ENCODE measurements at places on chromosomes 11 and 22.
A peak's percentile ranks its signal among the peaks of the same experiment; 100 is the strongest.

- DNase-seq, result no peak
Observed at GRCh38 chr22:21766691-21767462, 31.3 kb upstream of the YPEL1 start.

- DNase-seq, result peak; percentile 67
Observed at GRCh38 chr11:22192642-22193347, at the start of gene ANO5. ANO5 (plus strand) TSS chr11:22193085; CDS start chr11:22193493, 408 bp downstream.

- no peak for DNase-seq
Observed at GRCh38 chr22:31098632-31099110, 8.7 kb downstream of the SELENOM start.

DNA sequence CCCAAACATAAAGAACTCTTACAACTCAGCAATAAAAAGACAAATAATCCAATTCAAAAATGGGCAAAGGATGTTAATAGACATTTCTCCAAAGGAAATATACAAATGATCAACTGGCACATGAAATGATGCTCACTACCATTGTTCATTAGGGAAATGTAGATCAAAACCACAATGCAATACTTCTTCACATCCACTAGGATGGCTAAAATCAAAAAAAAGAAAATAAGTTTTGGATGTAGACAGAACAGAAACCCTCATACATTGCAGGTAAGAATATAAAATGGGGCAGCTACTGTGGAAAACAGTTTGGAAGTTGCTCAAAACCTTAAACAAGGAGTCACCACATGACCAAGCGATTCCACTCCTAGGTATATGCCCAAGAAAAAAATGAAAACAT lies 16.3 kb downstream of the SIK3 start:
- DNase-seq, result peak; percentile 41

DNA sequence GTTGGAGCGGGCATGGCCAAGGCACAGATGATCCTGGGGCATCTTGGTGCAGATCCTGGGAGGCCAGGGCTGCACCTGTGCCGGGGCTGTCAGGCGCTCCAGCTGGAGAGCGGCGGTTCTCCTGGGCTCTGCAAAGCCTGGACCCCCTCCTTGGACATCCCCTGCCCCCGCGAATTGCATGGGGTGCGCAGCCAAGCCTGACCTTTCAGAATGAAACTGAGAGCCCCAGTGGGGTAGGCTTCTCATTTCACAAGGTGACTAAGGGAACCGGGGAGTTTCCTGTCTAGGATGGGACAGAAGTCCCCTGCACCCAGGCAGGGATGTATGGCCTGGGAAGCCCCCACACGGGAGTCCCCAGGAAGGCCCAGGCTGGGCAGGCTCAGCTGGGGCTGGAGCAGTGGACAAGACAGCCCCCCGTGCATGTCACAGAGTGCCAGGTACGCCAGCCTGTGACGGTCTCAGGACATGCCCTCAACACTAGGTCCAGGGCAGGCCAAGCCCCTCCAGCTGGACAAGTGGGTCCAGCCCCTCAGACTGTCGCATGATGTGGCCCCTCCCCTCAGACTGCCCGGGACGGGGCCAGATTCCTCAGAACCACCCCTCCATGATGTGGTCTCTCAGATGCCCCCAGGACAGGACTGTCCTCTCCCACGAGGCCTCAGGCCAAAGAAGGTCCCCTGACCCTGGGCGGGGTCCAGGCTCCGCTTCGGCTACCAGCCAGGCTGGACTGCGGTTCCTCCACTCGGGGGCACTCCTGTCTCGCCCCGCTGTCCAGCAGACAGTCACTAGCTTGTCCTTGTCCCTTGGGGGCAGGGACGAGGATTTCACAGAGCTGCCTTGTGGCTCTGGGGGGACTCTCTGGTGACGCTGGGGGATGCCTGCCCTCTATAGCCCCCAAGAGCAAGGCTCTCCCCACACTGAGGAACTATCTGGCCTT lies 2.3 kb downstream of the LSP1 start:
- DNase-seq, result no peak

DNA sequence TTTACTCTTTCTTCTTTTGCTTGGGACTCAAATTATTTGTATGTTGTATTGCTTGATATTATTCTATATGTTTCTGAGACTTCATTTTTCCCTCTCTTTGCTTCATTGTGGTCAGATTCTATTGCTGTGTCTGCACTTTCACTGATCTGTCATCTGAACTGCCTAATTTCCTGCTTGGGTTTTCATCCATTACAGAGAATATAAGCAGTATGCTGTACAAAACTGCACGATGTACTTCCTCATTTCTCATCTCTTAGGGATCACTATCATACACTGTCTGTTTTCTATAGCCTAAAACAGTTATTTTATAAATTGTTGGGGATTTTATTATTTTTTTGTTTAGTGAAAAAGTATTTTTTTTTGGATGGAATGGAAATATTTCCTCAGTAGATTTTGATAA lies 736.7 kb upstream of the ANO5 start:
- DNase-seq, result no peak

DNA sequence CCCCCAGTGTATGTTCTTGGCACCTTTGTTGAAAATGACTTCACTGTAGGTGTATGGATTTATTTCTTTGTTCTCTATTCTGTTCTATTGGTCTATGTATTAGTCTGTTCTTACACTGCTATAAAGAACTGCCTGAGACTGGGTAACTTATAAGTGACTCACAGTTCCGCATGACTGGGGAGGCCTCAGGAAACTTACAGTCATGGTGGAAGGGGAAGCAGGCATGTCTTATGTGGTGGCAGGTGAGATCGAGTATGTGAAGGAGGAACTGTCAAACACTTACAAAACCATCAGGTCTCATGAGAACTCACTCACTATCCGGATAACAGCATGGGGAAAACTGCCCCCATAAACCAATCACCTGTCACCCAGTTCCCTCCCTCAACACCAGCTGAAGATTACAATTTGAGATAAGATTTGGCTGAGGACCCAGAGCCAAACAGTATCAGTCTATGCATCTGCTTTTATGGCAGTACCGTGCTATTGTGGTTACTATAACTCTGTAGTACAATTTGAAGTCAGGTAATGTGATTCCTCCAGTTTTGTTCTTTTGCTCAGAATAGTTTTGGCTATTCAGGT lies 836.2 kb downstream of the DLG2 start:
- no peak for DNase-seq

GRCh38 chr11:8829556-8829955 lies 81.4 kb upstream of the AKIP1 start:
- DNase-seq, result no peak

DNA sequence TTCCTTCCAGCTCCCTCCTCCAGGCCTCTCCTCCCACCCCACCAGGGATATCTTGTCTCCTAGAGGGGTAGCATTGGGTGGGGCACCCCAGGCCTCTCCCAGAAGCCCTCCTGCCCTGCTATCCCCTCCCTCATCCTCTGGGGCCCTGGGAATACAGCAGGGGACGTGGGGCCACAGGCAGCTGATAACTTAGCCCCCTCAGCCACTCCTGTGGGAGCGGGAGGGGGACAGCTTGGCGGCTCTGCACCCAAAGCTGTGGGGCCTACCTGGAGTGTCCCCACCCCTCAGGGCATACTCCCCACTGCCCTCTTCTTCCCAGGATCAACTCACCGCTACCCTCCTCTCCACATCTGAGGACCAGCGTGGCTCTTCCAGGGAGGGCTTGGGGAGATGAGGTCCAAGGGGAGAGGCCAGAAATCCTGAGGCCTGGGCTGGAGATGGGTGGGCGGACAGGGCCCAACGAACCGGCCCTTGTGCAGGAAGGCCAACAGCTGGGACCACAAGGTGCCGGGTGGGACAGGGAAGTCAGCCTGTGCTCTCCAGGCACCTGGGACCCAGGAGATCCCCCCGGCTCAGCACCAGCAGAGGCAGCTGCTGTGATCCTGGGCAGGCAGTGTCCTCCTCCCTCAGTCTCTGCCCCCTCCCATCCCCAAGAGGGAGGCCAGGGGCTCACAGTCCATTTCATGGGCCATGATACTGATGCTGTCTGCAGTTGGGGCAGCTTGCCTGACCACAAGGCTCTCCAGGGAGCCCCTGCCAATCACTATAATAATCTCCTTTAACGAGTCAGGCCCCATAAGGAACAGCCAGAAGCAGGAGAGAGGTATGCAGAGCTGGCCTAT lies 23.2 kb downstream of the NEAT1 start:
- no peak for DNase-seq

- no peak for DNase-seq
Observed at GRCh38 chr11:125772834-125773505, 5.7 kb downstream of the PATE2 start.

DNA sequence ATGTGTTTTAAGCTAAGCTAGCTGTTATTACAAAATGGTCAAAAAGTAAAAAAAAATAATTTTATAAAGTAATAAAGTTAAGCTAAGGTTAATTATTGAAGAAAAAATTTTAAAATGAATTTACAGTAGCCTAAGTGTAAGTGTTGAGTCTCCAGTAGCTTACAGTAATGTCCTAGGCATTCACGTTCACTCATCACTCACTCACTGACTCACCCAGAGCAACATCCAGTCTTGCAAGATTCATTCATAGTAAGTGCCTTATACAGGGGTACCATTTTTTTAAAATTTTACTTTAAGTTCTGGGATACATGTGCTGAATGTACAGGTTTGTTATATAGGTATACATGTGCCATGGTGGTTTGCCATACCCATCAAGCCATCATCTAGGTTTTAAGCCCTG lies 11.6 kb upstream of the OOSP4B start:
- DNase-seq, result no peak

DNA sequence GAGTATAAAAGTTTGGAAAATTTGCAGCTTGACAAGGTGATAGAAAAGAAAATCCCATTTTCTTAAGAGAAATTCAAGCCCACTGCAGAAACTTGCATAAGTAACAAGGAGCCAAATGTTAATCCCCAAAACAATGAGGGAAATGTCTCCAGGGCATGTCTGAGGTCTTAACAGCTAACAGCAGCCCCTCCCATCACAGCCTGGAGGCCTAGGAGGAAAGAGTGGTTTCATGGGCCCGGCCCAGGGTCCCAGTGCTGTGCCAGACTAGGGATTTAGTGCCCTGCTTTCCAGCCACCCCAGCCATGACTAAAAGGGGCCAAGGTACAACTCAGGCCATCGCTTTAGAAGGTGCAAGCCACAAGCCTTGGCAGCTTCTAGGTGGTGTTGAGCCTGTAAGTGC lies 123.7 kb upstream of the TRPC6 start:
- no peak for DNase-seq

GRCh38 chr22:37604875-37605274 lies 3.8 kb upstream of the GGA1 start:
- DNase-seq, result no peak

- no peak for DNase-seq
Observed at GRCh38 chr11:73314117-73314961, 6.3 kb downstream of the ARHGEF17 start.

DNA sequence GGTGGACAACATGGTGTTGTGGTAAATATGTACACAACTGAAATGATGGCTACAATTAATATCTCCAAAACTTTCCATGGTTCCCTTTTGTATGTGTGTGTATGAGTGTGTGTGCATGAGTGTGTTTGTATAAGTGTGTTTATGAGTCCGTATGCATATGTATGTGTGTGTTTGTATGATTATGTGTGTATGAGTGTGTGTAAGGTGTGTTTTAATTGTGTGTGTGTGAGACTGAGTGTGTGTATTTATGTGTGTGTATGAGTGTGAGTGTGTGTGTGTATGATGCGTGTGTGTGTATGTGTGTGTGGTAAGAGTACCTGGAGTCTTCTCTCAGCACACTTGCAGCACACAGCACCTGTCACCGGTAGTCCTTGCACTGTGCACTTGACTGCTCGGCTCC lies 7.8 kb downstream of the KRTAP5-9 start:
- DNase-seq, result no peak

GRCh38 chr22:27534720-27535125 lies 266.8 kb downstream of the MN1 start:
- DNase-seq, result no peak

DNA sequence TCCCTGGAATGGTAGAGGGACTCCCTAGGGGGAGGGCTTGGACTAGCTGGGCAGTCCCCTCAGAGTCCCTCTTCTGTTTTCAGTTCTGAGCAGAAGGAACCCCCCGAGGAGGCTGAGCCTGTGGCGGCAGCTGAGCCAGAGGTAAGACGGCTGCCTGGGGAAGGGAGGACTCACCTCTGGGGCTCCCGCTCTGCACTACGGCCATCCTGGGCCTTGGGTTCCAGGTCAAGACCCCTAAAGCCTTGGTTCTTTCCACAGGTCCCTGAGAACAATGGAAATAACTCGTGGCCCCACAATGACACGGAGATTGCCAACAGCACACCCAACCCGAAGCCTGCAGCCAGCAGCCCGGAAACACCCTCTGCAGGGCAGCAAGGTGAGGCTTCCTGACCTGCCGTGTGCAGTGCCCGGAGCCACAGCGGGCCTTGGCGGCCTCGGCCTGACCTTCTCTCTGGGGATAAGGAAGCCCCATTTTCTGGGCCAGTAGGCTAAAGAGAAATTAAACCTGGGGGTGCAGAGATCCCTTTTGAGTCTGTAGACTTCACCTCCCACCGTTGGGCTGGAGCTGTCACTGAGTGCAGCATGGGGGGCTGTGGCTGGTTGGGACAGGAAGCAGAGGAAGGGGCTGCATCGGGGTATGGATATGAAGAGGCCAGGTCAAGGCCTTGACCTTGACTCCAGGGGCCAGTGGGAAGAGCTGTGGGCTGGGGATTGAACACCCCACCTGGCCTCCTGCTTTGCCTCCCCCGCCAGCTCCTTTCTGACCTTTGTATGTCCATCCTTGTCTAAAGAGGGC lies 15.0 kb downstream of the INCENP start:
- no peak for DNase-seq

DNA sequence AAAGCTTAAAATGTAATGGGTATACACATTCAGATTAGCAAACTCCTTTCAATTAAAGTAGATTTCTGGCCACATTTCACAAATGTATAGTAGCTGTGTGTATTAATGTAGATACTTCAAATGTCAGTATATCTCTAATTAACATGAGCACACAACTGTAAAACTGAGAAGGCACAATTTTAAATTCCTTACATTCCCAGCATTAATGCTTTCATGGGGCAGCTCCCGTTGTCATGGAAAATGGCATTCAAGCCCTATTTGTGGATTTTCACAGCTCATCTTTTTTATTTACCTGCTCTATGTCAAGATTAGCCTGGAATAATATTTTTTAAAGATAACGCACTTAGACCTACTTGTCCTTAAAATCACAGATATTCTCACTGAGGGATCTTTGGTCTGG lies 113.6 kb upstream of the SOX6 start:
- no peak for DNase-seq

- no peak for DNase-seq
Observed at GRCh38 chr11:120227228-120227852, 12.6 kb upstream of the POU2F3 start.

DNA sequence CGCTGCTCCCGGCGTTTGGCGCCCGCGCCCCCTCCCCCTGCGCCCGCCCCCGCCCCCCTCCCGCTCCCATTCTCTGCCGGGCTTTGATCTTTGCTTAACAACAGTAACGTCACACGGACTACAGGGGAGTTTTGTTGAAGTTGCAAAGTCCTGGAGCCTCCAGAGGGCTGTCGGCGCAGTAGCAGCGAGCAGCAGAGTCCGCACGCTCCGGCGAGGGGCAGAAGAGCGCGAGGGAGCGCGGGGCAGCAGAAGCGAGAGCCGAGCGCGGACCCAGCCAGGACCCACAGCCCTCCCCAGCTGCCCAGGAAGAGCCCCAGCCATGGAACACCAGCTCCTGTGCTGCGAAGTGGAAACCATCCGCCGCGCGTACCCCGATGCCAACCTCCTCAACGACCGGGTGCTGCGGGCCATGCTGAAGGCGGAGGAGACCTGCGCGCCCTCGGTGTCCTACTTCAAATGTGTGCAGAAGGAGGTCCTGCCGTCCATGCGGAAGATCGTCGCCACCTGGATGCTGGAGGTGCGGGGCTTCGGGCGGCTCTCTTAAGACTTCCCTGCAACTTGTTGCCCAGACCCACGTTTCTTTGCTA lies at the start of gene CCND1:
CCND1 (plus strand) TSS at position 162 of the 587 bp plus-strand sequence; CDS start at position 320, 158 bp downstream.
- DNase-seq, result peak; percentile 93

GRCh38 chr11:71120471-71120896 lies 131.9 kb downstream of the SHANK2 start:
- peak; percentile 81 for DNase-seq

Measured in NCI-H526 (cell line).